ENCODE measurements at places on chromosomes 3 and 15.

DNA sequence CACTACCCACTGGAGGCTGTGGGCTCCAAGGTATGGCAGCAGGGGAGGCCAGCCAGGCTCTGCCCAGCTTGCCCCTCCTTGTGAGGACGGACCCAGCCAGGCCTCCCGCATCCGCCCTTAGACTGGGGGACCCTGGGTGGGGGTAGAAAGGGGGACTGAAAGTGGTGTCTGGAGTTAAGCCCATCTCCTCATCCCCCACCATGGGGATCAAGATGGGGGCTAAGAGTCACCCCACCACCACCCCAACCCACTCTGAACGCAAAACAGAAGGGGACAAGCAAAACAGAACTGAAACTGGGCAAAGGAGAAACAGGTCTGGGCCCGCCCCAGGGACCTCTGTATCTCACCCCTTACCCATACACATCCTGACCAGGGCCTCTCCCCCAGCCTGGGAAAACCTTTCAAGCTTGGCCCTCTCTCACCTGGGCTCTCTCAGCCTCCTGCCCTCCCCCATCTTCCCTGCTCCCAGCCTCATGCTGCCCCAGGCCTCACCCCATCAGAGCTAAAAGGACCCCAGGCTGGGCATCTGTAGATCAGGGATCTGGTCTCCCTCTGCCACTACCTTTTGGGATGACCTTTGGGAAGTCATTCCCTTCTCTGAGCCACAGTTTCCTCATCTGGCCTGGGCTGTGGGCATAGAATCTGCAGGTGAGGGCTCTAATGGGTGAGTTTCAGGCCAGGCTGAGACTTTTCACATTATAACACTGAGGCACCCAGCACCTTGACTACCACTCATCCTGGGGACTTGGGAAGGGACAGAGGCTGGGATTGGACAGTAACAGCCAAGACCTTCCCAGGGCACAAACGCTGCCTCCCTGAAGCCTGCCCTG, 30.0 kb upstream of the CYP11A1 start:
- no peak for DNase-seq

DNA sequence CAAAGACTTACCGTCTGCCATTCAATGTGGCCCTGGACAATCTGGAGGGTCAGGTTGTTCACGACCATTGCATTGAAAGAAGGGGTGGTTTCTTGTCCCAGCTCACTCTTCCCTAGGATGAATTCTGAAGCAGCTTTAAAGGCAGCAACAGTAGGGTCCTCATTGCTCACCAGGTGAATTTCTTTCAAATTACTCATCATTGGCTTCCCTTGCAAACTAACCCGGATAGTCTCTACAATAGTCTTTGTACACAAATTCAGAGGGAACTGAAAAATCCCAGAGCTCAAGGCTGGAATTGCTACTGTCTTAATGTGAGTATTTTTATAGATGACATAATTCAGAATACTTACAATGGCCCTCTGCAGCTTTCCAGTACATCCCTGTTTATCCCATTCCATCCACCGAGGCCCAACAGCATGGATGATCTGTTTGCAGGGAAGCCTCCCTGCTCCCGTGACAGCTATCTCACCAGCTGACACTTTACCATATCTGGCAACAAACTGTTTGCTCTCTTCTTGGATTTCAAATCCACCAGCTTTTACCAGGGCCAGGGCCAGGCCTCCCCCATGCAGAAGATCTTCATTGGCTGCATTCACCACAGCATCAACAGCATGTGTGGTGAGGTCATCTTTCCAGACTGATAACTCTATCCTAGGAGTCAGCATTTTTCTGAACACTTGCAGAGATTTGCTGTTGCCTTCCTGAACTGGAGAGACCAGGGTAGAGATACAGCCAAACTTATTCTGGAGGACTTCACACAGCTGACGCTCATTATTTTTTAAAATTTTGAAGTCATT, 8.6 kb downstream of the PARP9 start:
- DNase-seq, result no peak

DNA sequence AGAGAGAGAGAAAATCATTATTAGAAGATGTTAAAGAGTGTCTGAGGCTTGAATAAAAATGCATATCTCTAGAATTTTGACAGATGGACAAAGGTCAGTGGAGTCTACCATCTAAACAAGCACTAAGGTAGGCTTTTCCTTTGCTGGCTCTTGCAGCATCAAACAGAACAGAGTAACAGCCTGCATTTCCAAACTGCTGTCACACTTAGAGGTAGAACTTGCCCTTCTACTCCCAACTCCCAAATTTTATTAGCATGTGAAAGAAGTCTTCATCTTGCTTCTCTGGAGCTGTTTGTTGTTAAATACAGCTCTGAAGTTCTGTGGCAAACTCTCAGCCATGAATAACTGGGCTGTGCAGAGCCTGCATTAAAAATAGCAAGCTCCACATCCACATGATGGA, 4.1 kb upstream of the MB21D2 start:
- DNase-seq, result peak; percentile 34

GRCh38 chr3:36647423-36647853, 116.9 kb downstream of the DCLK3 start:
- DNase-seq, result no peak

GRCh38 chr3:98553753-98554152, 22.0 kb downstream of the GPR15 start:
- no peak for DNase-seq

- DNase-seq, result no peak
These were observed 213.7 kb upstream of the HES1 start for GRCh38 chr3:193922034-193922774.

- no peak for DNase-seq
These were observed 98.9 kb downstream of the ULK4 start for GRCh38 chr3:41863024-41863423.

DNA sequence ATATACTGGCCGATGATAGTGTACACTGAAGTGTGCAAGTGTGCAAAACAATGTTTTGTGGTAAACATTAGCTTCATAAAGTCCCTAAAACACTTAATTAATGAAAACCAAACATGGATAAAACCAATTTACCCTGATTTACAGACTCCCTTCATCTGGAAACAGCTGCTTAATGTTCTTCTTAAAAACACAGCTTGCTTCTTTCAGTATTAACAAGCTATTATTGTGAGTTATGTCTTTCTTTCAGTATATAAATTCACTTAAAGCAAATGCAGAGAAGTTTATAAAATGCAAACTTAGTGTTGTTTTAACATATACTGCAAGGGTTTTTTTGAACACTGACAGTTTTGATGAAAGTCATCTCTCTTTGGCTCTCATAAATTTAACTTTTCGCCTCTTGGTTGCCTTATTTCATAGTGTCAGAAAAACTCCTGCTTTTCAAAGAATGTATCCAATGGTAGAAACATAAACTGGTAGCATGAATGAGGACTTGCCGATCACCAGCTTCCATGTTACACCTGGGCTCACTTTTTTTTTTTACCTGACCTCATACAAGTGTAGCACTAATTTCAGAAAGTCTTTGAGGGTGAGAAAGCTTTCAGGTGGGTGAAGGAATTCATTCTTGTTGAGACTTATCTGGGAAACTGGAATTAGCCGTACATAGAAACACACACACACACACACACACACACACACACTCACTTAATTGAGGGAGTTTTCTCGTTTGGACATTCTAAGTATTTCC, 532.2 kb downstream of the ROBO2 start:
- DNase-seq, result no peak

- DNase-seq, result no peak
These were observed 4.4 kb upstream of the ZNF609 start for GRCh38 chr15:64455961-64456371.

DNA sequence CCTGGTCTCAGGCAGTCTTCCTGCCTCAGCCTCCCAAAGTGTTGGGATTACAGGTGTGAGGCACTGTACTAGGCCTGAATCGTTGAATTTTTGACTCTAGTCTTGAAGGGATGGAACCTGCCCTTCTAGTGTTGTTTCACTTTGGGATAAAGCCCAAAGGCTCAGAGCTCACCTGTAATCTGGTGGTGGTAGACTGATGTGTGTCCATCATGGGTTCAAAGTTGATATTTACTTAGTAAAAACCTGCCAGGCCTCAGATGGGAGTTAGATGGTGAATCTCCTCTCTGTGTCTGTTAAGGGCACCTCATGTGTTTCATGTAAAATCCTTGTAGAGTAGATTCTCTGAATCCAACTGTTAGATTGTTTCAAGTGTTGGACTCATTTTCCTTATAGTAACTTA, 41.1 kb downstream of the FNDC3B start:
- DNase-seq, result no peak

DNA sequence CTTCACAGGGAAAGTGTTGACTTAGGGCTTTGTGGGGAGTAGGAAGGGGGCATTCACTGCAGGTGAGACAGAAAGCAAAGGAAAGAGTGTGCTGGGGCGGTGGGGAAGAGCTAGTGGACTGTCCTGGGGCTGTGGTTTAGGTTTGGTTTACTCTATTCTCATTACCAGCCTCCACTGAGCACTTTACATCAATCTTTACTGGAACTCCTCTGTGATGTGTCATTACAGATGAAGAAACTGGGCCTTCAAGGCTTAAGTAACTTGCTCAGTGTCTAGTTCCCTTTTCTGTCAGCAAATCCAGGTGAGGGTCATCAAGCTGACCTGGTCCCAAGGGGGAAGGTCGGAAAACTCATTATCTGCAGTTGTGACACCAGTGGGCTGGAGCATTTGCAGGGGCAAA, 120.2 kb upstream of the PFN2 start:
- no peak for DNase-seq

- no peak for DNase-seq
These were observed 574 bp upstream of the SLC25A36 start for GRCh38 chr3:140941090-140941433.

DNA sequence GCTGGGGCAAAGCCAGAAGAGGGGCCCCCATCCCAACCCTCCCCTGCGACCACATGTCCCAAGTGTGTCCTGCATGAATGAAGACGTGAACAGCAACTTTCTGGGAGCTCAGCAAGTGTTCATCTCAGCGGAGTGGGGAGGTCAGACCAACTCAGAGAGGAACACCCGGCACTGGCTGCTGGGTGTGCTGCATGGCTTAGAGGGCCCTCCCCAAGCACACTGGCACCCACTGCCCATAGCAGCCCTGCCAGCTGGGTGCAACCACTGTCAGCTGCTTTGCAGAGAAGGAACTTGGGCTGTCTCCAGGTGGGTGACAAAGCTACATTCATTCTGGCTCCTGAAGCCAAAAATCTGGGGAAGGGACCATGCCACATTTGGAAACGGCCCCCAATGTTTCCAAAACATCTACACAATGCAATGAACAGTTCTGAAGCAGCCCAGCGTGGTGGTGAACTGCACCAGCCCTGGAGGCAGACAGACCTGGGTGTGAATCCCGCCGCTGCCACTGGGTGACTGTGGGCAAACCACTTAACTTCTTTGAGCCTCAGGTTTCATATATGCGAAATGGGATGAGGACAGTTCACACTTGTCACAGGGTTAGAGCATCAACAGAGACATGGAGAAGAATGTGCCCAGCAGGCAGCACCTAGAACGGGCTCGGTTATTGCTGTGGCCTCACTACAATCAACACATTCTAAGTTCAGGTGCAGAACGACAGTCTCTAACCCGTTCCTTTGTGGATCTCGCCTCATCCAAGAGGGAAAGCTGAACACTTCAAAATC, 145.4 kb downstream of the NUP210 start:
- no peak for DNase-seq

GRCh38 chr3:36488077-36488789, 107.9 kb downstream of the STAC start:
- DNase-seq, result no peak

DNA sequence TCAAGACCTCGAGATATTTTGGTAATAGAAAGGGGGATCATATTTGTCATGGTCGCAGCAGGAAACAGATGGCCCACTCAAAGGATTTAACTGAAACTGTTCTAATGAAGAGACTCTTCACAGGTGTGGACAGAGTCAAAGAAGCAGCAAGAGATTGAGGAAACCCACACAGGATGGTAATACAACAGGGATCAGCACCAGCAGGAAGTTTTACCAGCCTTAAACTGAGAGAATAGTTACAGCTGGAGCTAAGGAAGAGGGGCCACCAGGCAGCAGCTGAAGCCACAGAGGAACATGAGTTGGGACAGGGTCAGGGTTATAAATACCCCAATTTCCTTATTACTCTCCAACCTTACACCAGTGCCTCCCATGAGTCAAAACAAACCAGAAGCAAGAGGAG, 131.8 kb upstream of the UBE2E2 start:
- DNase-seq, result no peak

- DNase-seq, result no peak
These were observed 162.3 kb upstream of the ARHGEF26 start for GRCh38 chr3:153958635-153959595.

DNA sequence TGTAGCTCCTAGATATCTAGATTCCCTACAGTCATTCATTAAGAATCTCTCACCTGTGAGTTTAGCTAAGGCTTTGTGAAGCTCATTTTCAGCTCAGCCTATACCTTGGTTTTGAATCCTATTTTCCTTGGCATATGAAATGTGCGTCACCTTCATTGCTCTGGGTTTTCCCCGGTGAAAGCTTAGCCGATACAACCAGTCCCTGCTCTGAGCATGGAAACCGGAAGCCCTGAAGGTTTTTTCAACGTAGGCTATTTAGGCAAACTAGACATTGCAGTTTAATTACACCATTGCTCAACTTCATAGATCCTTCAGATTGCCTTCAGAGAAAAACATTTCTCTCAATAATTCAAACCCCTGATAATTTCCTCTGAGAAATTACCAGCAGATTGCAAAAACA, 206.8 kb upstream of the TPRG1 start:
- DNase-seq, result no peak
